ENCODE measurements at places on chromosomes 3 and 15.

DNA sequence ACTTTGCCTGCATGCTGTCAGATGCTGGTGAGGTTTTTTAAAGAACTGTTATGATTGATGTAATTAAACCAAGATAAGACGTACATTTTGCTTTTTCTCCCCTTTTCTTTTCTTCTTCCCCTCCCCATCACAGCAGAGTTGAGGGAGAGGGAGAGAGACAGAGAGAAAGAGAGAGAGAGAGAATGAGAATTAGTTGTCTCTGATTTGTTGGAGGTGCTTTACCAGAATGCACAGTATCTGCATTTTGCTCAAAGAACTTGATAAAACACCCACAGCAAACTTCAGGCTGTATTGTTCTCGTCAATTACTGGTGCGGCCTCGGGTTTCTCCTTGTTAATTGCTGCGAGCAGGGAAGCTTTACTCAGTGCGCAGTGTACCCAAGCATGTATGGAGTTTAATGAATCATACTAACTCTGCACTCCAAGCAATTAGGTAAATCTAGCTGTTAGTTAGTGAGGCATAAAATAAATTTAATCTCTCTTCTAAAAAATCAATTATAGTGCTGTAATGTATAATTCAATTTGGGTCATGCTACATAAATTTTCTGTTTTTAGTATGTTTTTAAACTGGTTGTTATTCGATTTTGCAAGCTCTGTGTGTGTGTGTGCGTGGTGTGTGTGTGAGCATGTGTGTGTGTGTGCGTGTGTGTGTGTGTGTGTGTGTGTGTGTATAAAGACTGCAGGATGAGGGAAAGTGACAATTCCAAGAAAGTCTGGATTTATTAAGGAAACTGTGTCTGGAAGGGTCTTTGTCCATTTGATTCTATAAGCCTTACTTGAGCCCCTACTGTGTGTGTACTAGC is 273.4 kb downstream of the TLE3 start:
- DNase-seq, result peak; percentile 37

- no peak for DNase-seq
Observed at GRCh38 chr15:93001156-93001555, 87.9 kb downstream of the RGMA start.

DNA sequence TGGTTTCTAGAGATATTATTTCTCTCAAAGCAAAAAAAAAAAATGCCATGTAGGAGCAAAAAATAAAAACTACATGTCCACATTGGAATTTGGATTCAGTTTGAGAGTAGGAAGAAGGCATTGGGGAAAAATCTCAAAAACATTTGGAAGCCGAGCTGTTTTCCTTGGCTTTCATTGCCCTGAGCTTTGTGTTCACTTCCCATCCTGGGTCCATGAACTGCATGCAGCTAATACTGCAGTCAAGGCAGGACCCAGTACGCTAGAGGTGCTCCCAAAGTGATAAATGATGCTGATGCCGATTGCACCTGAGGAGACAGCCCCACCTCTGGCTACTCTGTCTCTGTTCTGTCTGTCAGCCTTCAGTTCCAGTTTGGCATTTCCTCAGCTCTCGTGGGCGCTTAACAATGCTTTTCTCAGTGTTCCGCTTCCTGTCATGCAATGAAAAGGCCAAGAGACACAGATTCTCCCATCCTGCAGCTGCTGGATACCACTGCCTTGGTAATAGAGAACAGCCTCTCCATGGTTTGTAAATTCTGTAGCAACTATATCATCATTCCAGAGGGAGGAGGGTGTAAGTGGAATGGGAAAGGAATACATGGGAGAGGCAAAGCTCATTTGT is 181.8 kb downstream of the RYR3 start:
- DNase-seq, result no peak

DNA sequence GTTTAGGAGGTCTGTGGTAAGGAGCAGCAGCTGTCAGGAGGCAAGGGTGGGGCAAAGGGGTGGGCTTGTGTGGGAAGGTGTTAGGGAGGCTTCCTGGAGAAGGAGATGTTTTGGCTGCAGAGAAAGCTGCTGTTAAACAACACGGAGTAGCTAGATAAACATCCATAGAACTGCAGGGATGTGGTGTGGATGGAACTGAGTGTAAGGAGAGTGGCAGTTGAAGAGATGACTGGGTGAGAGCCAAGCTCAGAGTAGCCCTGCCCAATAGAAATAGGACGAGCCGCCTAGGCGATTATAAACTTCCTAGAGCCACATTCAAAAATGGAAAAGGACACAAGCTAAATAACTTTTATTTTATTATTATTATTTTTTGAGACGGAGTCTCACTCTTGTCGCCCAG is 19.9 kb downstream of the RPLP1 start:
- no peak for DNase-seq

- DNase-seq, result no peak
Observed at GRCh38 chr3:67012564-67012963, 14.5 kb downstream of the KBTBD8 start.

- no peak for DNase-seq
Observed at GRCh38 chr15:42218953-42219592, 11.0 kb upstream of the VPS39 start.

DNA sequence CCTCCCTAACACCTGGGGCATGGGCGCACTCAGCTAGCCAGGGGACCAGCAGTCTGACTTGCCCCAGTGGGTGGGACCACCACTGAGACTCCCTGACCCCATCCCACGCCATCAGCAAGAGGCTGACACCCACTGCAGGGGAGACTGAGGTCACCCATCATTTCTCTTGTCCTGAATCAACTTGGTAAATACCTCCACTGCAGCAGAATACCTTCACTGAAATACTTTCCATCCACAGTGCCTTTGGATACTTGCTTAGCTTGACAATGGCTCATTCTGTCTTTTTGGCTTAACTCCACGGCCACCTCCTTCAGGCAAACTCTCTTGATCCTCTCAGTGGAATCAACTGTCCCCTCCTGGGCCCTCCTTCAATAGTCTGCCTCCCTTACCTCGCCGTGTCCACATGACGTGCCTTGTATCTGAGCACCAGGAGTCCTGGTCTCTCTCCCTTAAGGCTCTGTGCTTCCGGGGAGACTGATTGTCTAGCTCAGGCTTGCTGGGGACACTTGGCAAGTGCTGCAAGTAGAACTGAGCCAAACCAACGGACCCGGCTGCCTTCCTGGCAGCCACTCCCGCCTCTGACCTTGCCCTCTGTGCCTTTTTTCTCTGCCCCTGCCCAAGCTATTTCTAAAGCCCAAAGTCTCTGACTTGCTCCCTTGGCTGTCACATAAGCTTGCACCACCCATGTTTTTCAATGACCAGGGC is 119.1 kb downstream of the ADCY5 start:
- no peak for DNase-seq

DNA sequence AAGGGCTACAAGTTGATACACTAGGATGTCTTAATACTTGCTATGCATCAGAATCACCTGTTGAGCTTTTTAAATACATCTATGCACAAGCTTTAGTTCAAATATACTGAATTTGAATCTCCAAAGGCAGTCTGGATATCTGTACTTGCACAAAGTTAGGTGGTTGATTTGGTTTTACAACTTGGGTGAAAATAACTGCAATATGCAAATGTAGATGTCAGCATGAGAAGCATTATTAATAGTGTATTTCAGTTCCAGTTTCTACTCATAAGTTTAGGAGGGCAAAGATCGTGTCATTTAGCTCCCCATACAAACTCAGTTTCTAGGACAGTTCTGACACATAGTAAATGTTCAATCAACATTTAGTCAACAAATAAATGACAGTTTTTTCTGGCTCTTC is 25.6 kb downstream of the IQCB1 start:
- no peak for DNase-seq

GRCh38 chr3:185316740-185317412 is 46.1 kb upstream of the MAP3K13 start:
- DNase-seq, result no peak

GRCh38 chr3:28682121-28682520 is 333.5 kb upstream of the AZI2 start:
- DNase-seq, result no peak

- DNase-seq, result no peak
Observed at GRCh38 chr3:101867511-101867910, 18.2 kb downstream of the NFKBIZ start.

GRCh38 chr3:133123636-133124035 is 85.4 kb downstream of the TMEM108 start:
- DNase-seq, result no peak
